ENCODE measurements at places on chromosomes 5 and 9.

DNA sequence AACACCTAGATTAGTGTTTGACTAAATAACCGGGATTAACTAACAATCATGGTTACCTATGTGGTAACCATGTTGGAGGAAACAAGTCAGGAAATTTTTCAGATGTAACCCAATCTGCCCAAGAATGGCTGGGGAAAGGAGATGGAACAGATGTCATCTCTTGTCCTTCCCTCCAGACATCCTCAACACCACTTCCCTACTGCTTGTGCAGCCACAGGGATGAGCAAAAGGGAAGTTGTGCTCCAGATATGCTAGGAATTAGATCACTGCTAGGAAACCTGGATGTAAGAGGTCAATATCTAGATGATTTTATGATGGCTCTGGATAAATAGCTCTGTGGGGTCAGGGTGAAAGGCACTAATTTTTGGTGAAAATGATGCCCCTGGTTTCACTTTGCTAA is 61.3 kb upstream of the ELL2 start:
- DNase-seq, result no peak

DNA sequence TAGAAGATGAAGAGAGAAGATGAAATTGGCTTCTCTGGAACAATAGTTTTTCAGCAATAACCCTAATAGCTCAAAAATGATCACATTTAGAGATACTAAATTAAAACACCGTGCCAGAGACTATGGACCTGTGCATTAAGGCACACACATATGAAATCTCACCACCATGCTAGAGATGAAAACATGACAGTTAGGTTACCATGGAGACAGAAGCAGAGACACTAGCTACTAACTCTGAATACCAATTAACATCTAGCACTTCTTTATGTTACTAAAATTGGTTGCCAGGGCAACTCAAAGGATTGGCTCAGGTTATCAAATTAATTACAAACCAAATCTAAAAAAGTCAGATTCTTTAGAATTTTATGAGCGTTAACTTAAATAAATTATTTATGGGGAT is 337.7 kb downstream of the PLK2 start:
- no peak for DNase-seq

- no peak for DNase-seq
These were observed 59.8 kb downstream of the DAB2IP start for GRCh38 chr9:121711281-121711680.

GRCh38 chr9:90864779-90865178 is 63.2 kb downstream of the SYK start:
- no peak for DNase-seq

DNA sequence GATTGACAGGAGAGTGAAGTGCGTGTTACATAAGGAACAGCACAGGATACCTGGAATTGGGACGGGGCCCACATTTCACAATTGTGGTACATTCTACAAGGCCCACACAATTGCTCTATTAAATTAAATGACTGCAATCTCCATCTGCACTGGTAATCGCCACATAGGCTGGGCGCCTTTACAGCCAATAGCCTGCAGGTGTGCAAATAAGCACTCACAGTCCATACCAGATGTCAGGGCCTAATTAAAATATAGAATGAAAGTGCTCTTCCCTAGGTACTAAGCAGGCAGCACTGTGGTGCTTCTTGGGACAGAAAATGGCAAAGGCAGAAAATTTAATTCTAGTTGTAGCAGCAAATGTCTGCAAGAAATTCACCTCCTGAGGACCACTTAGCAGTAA is 82.7 kb downstream of the ATP10B start:
- no peak for DNase-seq

- DNase-seq, result no peak
These were observed 54.8 kb downstream of the HINT1 start for GRCh38 chr5:131110256-131110594.

- no peak for DNase-seq
These were observed 553.5 kb downstream of the CSNK1G3 start for GRCh38 chr5:124065508-124065907.

- DNase-seq, result no peak
These were observed 2.2 kb downstream of the UNC5A start for GRCh38 chr5:176812269-176813259.

GRCh38 chr9:126869368-126869767 is 8.9 kb downstream of the ZBTB34 start:
- DNase-seq, result no peak

DNA sequence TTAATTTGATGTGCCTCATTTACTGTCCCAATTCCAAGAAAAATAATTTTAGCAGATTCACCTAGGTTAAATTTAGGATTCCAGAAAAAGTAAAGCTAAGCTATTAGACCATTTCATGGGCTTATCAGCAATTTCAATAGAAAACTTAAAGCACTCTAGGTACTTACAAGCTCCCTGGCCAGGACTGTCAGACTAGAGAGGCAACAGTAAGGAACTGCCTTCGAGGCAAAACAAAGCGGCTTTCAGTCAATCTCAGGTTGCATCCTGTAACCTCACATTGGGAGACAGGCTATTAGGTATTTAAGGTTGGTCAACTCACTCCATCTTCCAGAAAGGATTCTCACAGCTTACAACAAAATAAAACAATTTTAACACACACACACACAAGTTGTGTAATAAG is 48.7 kb upstream of the FSD1L start:
- DNase-seq, result no peak

- DNase-seq, result no peak
These were observed 82.2 kb upstream of the RFX3 start for GRCh38 chr9:3608011-3608410.

DNA sequence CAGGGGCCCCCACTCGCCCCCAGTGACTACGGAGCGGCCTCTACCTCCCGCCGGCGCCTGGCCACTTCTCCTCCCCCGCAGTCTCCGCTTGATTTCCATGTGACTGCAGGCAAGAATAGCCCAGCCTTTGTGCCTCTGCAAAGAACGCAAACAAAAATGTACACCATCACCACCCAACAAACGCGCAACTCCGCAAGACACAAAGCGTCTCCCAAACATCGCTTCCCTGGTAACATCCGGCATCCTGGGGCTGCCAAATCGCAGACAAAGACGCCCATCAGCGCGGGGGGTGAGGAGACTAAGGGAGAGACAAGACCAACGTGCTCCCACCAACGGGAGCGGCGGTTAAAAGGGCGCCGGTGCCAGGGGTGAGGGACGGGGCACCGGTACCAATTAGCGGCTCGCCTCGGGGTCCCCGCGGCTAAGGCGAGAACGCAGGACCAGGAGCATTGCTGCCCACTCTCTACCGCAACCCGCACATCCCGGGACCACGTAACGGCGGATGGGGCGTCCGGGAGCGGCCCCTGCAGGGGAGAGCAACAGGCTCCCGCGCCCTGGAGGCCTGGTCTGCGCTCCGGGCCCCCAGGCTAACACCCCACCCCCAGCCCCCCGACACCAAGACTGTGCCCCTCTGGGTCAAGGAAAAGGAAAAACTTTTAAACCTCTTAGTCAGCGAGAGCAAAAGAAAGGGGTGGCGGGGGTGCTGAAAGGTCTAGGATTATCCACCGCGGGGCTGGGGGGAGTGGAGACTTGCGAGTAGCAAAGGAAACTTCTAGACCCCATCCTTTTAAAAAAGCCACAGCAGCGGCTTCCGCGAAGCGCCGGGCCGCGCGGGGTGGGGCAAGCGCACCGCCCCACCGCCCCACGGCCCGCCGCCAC is 885 bp downstream of the MPDZ start:
- no peak for DNase-seq

GRCh38 chr9:122371846-122372245 is 1.0 kb downstream of the PTGS1 start:
- DNase-seq, result no peak

DNA sequence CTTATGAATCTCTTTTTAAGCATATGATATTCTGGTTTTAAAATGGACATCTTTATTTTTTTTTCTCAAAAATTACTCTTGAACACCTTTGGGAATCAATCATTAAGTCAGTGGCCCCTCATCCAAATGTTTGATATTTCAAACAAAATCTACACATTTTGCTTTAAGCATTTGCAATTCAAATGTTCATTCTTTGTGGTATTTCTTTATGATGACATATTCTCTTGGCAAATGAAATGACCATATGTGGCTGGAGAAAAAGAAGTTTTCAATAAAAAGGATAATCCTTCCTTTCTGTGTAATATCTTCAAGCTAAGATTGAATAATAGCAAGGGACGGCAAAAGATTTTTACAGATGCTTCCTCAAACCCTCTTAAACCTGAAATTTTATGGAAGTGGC is 420.8 kb downstream of the MTRR start:
- no peak for DNase-seq

- no peak for DNase-seq
These were observed 428.4 kb downstream of the KDM4C start for GRCh38 chr9:7186175-7186574.

- DNase-seq, result peak; percentile 32
These were observed 21.3 kb downstream of the NREP start for GRCh38 chr5:111735583-111736270.

GRCh38 chr5:35598707-35599370 is 18.8 kb upstream of the SPEF2 start:
- DNase-seq, result no peak

- no peak for DNase-seq
These were observed 20.0 kb upstream of the SPATA31E1 start for GRCh38 chr9:87862536-87863268.

GRCh38 chr9:134101623-134102149 is 33.9 kb upstream of the BRD3 start:
- DNase-seq, result no peak

DNA sequence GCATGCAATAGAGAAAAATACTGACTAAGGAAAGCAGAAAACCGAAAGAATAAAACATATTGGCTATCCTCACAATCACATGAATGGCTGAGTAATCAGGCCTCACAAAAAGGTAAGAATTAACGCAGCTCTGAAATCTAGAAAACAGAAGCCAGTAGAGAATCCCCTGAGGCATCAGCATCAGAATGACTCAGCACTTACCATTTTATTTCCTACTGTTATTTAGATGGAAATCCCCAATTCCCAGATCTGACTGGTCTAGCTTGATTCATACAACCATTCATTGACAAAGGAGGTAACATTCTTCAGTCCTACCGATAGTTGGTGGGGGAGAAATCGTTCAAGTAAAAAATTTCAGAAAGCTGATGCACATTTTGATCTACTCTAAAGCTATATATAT is 1408.4 kb upstream of the WWC1 start:
- DNase-seq, result no peak

GRCh38 chr9:117757561-117758190 is 53.5 kb downstream of the TLR4 start:
- no peak for DNase-seq

GRCh38 chr9:83209188-83209731 is 146.3 kb upstream of the RASEF start:
- DNase-seq, result no peak

- no peak for DNase-seq
These were observed 1.9 kb downstream of the GABRP start for GRCh38 chr5:170785416-170785815.
